ENCODE measurements at places on chromosomes 16 and 17.

- DNase-seq = peak; percentile 90
Measured at GRCh38 chr16:88743693-88744576, 37.6 kb downstream of the CTU2 start.

- DNase-seq = no peak
Measured at GRCh38 chr16:55567382-55567781, 898 bp downstream of the CAPNS2 start.

- DNase-seq = peak; percentile 62
Measured at GRCh38 chr16:782766-783403, 5.3 kb downstream of the RPUSD1 start.

- no peak for DNase-seq
Measured at GRCh38 chr17:7853691-7854038, 1.2 kb upstream of the TMEM88 start.

DNA sequence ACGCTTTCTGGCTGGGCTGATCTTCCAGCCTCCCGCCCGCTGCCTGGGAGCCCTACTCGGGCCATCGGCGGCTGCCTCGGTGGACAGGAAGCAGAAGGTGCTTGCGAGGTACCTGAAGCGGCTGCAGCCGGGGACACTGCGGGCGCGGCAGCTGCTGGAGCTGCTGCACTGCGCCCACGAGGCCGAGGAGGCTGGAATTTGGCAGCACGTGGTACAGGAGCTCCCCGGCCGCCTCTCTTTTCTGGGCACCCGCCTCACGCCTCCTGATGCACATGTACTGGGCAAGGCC lies 30.7 kb downstream of the CIITA start:
- no peak for DNase-seq

DNA sequence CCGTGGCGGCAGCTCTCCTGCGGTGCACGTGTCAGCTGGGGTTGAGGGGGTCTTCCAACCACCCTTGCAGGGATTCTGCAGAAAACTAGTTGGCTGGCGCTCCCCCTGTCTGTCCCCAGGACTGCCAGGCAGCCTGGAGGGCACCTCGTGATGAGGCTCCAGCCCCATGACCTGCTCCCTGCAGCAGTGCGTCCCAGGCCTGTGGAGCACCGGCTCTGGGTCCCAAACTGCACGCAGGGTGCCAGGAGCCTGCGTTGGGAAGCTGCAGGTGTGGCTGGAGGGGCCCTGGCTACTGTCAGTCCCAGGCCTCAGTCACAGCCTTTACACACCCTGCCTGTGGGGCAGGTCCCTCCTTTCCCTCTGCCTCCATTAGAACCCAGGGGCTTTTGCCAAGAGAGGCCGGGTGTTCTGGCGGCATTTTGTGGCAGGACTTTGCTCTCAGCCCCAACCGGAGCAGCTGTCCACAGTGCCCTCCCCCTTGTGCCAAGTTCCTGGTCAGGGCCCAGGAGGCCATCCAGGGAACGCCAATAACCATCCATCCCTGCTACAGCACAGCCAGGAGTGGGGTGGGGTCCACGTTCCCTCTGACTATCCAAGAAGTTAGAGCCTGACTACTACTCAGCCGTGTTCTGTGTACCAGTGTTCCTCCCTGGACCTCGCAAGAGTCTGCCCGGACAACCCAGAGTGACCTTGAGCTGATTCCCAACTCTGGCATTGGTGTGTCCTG lies 9.2 kb downstream of the CHMP6 start:
- peak; percentile 40 for DNase-seq

DNA sequence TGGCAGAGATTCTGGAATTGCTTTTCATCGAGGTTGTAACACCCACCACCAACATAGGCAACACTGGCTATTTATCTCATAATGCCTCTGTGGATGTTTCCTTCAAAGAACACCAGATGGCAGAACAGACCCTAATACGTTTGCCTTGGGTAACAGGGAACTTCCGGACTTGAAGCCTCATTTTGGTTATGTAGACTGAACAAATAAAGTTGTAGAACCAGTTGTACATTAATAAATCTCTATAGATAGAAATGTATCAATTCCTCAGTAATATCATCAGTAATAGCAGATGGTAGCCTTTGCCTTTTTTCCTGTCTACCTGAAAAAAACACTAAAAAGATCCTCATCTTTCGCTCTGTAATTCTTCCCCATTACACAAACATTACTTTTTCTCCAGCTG lies 25.9 kb upstream of the APOH start:
- DNase-seq = peak; percentile 67

DNA sequence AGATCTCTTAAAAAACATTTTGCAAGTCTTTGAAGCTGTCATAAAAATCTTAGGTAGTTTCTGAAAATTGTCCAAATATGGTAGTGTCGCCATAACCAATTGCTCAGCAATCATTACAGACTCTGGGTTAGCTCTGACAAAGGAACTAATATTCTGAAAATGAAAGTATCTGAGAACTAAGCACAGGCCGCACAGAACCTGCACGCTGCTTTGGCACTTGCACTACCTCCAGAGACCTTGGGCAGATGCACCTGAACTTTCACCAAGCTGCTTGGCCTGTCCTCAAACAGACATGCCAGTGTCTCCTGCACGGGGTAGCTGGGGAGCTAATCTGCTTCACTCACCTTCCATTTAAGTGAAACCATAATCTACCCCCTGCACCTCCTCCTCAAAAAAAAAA lies 317.0 kb downstream of the MAF start:
- DNase-seq = no peak

DNA sequence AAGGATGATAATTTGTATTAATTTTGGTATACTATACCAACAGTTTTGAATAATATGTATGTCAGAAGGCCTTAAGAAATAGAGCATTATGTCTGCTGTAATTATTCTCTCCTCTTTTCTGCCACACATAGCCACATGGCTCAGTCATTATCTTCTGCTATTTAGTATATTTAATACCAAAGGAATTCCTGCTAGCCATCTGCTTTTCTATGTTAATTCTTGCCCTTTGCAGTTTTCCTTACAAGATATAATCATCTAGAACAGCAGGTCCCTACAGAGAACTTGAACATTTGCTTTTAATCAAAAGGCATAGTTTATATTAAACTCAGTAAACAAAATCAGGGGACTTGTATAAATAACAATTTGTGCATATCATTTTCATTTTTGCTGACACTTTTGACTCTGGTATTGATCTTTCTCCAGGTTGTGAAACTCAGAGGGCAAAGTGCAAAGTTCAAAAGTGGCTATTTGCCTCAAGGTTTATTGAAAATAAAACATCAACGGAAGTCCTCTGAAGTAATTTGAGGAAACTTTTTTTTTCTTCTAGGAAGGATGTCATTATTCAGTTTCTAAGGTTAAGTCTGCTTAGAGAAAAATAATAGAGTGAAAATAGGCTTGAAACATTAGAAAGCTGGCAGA lies 702.0 kb downstream of the KCNJ2 start:
- DNase-seq = peak; percentile 33

- DNase-seq = no peak
Measured at GRCh38 chr17:42361781-42362186, 26.5 kb downstream of the STAT3 start.

DNA sequence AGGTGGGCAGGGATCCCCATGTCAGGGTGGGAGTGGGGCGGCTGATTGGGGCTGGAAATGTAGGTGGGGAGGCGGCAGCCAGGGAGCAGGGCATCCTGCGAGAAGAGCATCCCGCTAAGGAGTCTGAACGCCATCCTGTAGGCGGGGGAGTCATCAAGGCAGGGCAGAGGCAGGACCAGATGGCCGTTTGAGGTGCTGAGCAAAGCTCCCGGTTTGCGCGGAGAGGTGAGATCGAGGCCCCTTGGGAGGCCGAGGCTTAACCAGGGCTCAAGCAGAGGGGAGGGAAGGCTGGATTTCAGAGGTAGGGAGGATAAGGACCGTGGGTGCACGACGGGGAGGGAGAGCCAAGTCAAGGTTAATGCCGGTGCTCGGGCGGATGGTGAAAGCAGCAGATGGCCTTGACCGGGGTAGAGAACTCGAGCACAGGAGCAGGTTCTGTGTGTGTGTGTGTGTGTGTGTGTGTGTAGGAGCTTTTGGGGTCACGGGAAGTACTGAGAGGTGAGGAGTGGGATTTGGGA lies 472 bp upstream of the NME2 start:
- DNase-seq = peak; percentile 92

DNA sequence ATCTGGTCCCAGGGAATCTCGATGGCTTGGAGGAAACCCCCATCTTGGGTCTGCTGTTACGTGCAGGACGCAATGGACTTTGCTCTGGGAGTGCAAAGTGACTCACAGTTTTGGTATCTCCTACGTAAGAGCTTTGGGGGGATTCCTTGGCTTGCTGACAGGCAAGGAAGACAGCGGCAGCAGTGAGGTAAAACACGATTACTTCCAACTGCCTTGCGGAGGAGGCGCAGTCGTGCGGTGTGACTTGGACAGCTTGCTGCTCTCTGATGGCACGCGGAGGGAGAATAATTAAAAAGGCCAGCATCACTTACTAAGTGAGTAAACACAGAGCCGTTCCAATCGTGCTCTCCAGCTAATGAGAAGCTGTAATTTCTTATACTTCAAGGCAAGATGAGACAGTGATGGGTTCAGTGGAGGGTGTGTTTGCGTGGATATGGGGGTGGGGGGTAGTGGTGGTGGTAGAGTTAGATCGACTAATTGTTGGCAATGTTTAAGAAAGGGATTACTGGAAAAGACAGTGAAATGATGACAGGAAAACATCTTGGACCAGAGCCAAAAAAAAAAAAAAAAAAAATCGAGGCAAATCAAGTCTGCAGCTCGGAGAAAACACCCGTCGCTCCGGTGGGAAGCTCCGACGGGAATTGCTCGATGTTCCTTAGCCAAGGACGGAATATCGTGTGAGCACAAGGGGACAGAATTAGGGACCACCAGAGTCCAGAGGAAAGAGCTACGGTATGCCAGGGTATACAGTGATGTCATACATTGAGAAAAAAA lies 184.8 kb upstream of the ZFHX3 start:
- no peak for DNase-seq

GRCh38 chr16:76854234-76854633 lies 336.8 kb upstream of the MON1B start:
- DNase-seq = no peak

DNA sequence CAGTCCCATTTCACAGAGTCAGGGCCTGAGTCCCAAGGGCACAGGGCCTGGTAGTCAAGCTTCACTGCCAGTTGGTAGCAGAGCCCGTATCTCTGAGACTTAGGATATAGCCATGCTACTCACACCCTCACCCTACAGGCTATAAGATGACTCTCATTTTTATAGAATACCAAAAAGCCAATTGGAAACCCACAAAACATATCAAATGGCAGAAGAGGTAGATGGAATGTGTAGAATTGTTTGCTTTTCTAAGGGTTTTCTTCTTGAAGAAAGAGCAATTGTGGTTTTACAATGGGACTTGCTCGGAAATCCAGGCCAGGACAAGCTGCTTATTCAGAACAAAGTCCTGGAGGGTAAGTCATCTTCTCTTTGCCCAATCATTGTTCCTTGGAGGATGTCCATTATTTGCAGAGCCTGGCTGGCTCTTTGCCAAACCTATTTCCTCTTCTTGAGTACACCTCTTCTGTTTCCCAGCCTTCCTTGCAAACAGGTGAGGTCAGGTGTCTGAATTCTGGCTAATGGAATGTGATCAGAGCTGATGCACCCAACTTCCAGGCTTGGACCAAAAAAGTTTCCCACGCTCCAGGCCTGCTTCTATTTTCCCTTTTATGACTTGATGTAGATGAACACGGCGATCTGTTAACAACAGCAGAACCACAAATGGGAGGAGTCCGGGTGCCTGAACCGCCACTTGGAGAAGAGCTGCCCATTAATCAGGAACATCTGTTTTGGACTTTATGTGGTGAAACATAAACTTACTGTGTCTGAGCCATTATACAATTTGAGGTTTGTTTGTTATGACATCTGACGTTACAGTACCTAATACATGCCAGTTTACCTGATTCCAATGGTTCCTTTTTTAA lies 16.9 kb upstream of the CCL22 start:
- DNase-seq = no peak

- no peak for DNase-seq
Measured at GRCh38 chr17:67637901-67638641, 79.7 kb upstream of the NOL11 start.

DNA sequence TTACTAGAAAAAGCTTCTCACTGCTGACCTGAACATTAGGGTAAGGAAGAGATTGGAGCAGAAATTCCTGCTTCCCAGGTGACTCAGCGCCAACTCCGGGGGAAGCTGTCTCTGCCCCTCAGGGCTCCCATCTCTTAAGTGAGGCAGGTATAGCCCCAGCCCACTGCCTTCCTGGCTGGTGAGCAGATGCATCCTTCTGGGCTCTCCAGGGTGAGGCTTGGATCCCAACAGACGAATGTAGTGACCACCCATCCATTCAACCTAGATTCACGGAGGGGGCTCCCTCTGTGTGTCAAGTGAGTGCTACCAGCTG lies 3.2 kb downstream of the ATP2C2 start:
- no peak for DNase-seq

- no peak for DNase-seq
Measured at GRCh38 chr16:7482596-7483290, 150.1 kb downstream of the RBFOX1 start.

DNA sequence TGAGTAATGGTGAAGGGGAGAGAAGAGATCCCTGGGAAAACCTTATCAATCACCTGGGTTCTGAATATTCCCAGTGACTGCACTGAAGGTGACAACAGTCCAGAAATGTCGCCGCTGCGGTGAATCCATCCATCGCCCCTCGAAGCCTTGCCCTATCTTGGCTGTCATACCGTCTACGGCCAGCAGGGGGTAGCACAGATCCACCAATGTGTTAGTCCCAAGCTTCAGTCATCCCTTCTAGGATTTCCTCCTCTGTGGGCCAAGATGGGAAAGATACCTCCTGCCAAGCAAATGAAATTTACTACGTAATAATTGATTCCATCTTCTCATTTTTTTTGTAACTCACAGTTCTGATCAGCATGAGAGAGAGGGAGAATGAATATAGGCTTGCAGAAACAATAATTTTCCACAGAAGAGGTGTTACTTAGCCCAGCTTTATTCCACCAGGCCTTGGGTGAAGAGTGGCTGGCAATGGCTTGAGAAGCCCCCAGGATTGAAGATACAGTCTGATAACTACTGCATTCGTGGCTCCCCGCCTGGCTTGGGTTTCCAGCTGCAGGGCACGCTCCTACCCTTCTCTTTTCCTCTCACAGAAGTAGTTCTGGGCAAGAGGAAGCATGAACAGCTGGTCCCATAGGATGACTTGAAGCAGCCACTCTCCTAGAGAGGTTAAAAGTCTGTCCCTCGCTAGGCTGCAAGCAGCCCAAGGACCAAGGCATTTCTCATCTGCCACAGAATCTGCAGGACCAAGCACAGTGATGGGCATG lies 2.6 kb upstream of the FMNL1 start:
- peak; percentile 89 for DNase-seq

Measured in D341Med (cell line).